ENCODE measurements at places on chromosomes 11 and 22.

- no peak for DNase-seq
Measured at GRCh38 chr11:80873310-80873999, 1432.6 kb upstream of the TENM4 start.

GRCh38 chr11:59773083-59773440, 17.9 kb downstream of the STX3 start:
- no peak for DNase-seq

- DNase-seq: no peak
Measured at GRCh38 chr22:50307890-50308596, 597 bp upstream of the PLXNB2 start.

DNA sequence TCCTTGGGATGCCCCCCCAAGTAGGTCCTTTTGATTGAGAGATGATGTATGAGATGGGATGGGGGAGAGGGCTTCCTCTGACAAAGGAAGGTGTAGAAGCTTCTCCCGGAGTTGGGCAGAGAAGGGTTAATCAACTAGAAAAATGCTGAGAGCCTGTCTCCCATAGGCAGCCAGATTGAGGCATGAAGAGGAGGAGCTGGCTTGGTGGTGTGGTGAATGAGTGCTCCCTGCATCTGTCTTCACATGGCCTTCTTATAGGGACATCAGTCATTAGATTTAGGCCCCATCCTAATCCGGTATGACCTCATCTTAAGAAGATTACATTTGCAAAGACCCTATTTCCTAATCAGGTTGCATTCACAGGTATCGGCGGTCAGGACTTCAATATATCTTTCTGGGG, 61.1 kb downstream of the NFAM1 start:
- no peak for DNase-seq

DNA sequence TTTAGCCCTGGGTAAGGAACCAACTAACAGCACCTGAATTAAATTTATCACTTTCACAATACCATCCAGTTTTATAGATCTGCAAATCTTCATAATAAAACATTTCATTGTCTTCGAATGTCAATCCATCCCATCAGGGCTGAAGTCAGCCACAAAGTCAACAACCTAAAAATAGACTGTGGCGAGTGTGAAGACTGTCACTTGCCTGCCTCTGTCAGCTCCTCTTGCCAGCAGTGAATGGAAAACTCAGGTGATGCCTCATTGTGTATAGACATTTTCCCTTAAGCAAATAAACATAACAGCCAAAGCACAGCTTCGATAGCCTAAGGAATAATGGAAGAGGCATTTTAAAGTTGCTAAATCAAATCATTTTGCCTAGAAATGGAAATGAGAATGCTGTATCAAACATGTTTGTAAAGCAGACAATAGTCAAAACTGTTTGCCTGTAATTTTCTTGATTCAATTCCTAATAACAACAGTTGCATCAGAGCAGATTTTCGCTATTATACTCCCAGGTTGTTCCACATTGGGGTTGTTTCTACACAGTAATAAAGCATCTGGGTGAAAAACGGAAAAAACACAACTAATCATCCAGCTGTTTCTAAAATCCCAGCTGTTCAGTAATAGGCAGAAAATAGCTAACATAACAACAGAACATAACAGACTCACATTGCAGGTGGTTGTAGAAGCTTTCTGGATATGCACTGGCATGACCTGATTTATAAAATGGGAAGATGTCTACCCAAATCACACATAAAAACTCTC, 15.7 kb downstream of the KCNA4 start:
- DNase-seq: no peak

GRCh38 chr11:111360150-111361043, 18.7 kb downstream of the POU2AF1 start:
- DNase-seq: no peak

DNA sequence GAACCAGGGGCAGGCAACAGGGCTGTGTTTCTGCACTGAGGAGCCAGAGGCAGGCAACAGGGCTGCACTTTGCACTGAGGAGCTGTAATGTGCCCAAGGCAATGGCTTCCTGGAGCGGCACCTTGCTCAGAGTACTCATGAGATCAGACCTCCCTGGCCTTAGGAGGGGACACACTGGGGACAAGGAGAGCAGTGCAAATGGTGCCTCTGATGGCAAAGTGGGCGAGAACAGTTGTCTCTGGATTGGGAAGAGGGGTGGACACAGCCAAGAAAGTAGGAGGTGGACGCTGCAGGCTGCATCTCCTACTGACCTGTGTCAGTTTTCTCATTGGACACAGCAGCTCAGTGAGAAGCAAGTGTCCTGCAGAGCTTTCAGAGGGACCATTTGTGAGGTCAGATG, 1443.3 kb downstream of the TBC1D22A start:
- DNase-seq: no peak

GRCh38 chr11:34910817-34911216, 5.4 kb downstream of the APIP start:
- DNase-seq: no peak

DNA sequence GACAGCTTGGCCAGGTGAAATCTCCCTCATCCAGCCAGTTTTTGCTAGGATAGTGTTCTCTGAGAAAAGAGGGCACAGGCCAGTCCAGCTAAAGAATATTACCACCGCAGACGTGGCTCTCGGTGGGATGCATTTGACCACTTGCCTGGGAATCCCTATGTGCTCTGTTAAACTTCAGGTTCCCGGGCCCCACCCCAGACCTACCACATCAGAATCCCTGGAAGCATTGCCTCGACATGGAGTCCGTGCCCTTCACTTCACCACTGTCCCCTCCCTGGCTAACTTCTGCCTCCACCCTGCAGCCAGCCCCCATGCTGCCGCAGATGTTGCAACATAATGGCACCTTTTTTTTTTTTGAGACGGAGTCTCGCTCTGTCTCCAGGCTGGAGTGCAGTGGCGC, 56.9 kb upstream of the EMID1 start:
- no peak for DNase-seq

DNA sequence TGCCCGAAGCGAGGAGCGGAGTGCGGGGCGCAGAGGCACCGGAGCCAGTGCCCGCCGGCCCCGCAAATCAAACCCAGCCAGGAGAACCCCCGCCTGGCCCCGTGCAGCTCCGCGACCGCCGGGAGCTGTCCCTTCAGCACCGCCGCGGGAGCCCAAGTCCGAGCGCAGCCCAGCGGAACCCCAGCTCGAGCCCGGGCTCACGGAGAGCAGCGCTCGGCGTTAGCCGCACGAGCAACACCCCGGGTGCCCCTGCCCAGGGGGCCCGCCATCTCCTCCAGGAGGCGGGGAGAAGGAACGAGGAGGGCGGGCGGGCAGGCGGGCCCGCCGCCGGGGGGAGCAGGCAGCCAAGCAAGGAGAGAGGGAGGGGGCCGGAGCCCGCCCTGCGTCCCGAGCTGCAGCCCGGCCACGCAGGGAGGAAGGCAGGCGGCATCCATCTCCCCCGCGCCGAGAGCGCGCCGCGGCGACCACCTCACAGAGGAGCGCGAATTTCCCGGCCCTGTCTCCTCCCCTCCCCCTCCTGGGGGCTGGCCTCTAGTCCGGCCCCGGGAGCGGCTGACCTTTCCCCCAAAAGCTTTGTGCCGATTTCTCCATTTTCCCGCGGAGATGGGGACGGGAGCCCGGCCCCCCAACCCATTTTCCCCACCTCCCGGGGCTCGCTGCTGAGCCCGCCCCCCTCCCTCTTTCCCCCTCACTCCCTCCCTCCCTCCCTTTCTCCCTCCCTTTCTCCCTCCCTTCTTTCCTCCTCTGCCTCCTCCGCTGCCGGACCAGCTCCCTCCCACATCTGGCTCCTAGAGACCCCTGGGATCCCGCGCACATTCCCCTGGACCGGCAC, 621 bp downstream of the KCNC1 start:
- no peak for DNase-seq

- DNase-seq: no peak
Measured at GRCh38 chr11:82776377-82776776, 42.7 kb upstream of the FAM181B start.

- no peak for DNase-seq
Measured at GRCh38 chr22:50529897-50530579, at the start of gene TYMP. TYMP (minus strand) TSS chr22:50530012; CDS start chr22:50529709, 303 bp downstream.

GRCh38 chr11:110297726-110298300, 1.4 kb upstream of the RDX start:
- no peak for DNase-seq

- no peak for DNase-seq
Measured at GRCh38 chr11:2804189-2804588, 81.4 kb downstream of the CDKN1C start.

DNA sequence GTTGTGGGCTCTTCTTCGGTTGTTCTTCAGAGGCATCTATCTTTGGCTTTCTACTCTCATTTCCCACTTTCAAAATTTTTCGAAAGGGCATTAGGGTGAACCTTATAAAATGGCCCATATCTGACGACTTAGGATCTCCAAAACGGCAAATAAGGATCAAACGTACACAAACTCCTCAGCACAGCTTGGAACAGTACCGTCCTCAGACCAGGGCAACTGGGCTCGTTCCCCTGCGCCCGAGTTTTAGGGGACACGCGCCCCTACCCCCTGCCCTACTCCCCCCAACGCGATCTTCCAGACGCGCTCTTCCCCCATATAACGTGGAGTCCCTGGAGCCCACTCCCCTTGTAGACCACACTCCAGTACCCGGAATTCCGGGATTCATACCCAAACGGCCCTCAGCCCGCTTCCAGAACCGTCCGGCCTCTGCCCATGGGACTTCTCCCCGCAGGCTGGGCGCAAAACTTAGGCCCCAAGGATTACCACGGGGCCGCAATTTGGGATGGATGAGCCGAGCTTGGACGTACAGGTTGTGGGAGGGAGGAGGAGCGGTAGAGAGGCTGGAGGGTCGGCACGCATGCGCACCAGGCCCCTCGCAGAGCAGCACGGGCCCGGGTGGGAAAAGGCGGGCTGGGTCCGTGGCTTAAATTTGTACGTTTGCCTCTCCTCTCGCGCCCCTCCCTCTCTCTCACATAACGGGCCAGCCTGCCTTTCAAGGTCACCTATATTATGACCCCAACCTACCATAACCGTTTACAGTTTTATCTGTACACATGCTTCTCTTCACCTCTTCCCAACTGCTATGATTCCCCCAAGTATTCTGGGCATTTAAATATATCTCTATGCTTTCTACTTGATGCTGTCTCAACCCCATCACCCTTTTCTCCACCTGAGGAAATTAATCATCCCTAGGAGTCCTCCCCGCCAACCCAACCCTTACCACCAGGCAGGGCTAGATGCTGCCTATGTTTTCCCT, 3.4 kb downstream of the CCDC89 start:
- DNase-seq: peak; percentile 22

DNA sequence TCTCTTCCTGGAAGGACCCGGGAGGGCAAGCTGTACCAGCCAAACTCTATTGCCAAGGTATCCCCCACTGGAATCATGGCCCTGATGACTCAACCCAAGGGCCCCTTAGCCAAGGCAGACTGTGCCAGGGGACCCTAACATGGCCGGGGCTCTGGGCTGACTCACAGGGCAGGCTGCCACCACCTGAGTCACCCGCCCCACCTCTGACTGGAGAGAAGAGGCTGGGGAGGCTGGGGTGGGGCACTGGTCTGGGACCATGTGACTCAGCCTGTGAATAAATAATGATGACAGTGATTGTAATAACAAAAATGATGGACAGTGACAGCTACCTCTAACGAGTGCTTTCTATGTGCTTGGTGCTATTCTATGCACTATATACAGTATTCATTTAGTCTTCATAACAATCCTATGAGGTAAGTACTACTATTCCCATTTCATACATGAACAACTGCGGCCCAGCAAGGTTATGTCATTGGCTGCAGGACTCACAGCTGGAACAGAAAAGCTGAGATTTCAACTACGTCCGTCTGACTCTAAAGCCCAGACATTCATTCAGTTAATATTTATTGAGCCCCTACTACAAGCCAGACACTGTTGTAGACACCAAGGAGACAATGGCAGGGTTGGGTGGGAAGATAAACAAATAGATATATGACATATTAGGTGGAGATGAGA, 84.2 kb downstream of the FBXO7 start:
- no peak for DNase-seq

- DNase-seq: no peak
Measured at GRCh38 chr11:134659882-134660281, 247.8 kb upstream of the B3GAT1 start.

GRCh38 chr11:119335655-119336543, 1.6 kb downstream of the RNF26 start:
- DNase-seq: no peak

DNA sequence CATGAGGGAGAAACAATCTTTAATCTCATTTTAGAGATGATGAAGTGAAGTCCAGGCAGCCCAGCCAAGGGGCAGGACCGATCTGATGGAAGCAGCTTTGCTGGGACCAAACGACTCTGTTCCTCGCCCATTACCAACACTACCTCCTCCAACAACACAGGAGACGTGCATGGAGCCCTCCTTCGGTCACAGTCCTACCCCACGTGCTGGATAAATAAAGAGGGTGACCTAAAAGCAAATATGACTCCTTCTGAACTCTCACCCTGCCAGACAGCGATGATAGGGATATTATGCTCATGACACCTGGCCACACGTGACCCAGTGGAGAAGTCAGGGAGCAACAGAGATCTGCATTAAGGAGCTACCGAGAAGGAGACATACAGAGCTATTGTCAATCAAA, 26.0 kb downstream of the SCGB1A1 start:
- no peak for DNase-seq

DNA sequence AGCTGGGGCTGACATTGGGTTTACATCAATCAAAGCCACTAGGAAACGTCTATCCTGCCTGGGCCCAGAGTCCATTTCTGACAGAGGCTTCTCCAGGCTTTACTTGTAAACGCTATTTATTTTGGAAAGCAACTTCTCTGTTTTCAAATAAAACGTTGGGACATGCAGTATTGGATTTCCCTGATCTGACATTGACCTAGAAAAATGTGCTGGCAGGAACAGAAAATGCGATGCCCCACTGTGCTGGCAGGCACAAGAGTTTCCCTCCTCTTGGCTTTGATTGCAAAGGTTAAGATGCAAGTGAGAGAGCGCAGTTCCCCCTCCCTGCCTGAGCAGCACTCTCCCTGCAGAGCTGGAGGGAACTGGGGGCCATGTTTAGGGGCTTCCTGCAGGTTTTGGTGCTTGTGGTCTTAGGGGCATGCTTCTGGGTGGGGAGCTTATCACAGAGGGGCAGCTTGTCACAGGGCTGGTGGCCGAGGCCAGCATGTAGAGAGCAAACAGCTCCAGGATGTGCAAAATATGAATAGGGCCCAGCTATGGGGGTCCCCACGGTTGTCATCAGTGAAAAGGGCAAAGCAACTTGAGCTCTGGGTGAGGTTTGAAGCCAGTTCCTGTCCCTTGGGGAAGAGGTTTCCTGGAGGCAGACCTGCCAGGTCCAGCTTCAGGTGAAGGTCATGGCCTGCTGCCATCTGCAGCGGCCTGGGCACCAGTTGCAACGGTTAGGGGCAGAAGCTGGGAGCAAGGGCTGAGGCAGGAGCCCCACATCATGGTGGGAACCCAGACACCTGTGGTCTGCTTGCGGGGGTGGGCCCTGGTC, 42.3 kb upstream of the DKK3 start:
- no peak for DNase-seq

DNA sequence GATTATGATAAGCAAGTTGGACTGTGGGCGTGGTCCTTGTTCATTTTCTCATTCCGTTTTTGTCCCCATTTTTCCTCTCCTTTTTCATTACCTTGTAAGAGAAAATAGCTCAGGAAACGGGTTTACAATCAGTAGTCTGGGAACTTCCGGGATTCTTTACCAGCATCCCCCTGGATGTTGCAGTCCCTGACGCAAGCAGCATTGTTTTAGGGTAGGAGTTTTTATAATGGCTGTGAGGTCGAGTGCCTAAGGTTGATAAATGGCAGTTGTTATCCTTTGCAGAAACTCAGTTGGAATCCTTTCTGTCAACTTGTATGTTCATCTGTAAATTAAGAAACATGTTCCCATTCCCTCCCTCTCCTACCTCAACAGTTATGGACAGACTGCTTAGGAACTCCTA, 68.3 kb downstream of the ARHGEF12 start:
- DNase-seq: no peak
